ENCODE measurements at places on chromosomes 2 and 18.

- no peak for DNase-seq
Observed at GRCh38 chr2:28662044-28662443, 89.6 kb upstream of the PPP1CB start.

DNA sequence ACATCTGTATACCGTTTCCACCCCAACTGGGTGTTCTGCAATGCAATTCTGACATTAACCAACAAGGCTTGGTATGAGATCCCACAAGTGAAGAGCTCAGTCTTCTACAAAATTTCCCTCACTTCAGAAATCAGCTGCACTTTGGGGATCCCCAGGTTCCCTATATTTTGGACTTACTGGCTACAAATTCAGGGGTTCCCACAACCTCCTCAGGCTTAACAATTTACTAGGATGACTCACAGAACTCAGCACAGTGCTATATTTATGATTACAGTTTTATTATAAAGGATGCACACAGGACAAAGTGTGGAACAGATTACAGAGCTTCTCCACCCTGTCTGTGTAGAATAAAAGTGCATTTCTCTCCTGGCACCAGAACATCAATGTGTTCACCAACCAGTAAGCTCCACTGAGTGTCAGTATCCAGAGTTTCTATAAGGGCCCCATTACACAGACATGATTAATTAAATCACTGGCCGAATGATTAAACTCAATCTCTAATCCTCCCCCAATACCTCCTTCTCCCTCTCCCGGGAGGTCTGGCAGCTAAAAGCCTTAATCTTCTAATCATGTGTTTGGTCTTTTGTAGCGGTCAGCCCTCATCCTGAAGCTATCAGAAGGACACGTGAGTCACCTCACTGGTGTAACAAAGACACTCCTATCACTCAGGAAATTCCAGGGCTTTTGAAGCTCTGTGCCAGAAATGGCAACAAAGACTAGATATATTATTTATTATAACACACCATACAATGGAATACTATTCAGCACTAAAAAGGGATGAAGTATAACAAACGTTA is 84.6 kb downstream of the SLC66A3 start:
- DNase-seq = peak; percentile 58

DNA sequence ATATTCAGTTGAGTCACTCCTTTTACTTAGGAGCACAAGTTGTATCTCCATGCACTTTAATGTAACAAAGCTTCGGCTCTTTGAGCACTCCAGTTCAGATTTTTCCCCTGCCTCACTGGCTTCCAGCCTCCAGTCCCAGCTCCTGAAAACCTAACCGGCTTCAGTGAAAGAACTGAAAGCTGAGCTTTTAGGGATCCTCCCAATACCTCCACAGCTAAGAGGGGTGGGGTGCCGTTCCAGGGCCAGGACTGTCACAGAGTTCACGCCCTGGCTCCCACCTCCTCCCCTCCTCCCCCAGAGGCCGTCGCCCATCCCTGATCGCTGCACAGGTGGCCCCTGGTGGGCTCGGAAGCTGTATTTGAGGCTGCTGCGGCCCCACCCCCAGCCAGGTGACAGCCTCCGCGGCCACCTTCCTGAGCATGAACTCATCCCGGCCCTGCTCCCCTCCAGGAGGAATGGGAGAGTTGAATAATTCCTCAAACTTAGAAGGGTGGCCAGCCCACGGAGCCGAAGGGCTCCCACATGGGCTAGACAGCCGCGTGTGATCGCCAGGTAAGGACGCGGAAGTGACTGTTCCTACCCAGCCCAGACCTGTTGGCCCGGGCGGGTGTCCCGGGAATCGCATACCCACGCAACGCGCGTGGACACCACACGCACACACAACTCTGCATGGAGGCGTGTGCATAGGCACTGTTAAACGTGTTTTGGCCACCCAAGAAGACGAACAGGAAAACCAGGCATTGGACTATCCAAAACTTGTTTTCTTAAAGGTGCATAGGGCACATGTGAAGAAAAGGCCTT is 1.8 kb downstream of the MYO5B start:
- no peak for DNase-seq

DNA sequence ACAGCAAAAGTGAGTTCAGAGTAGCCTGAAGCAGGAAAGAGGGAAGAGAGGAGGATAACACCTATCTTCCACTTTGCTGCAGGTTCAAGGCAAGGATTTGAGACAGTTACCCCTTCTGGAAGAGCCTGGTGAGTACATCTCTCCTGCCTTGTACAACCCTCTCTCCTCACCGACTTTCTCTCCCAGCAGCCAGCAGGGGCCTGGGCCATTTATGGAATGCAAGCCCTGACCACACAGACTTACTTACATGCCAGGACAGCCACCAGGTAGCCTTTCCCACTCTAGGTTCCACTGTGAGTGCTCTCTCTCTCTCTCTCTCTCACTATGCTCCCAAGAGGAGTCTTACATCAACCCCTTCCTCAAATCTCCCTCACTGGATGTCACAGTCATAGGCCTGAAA is 57.0 kb downstream of the BCL11A start:
- DNase-seq = no peak

DNA sequence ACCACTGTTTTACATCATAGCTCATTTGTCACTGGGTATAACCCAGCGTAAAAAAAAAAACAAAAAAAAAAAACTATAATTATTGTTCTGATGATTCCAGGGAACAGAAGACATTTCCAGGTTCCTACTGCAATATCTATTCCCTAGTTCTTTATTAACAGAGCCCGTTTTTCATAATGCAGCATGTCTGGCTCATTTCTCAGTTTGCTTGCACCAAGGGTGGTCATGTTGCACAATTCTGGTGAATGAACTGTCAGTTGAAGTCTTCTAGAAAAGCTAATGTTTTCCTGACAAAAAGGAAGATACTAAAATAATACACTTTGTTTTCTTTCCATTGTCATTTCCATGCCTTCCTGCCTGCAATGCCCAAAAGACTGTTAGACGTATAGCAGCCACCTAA is 180.1 kb downstream of the RDH14 start:
- no peak for DNase-seq

DNA sequence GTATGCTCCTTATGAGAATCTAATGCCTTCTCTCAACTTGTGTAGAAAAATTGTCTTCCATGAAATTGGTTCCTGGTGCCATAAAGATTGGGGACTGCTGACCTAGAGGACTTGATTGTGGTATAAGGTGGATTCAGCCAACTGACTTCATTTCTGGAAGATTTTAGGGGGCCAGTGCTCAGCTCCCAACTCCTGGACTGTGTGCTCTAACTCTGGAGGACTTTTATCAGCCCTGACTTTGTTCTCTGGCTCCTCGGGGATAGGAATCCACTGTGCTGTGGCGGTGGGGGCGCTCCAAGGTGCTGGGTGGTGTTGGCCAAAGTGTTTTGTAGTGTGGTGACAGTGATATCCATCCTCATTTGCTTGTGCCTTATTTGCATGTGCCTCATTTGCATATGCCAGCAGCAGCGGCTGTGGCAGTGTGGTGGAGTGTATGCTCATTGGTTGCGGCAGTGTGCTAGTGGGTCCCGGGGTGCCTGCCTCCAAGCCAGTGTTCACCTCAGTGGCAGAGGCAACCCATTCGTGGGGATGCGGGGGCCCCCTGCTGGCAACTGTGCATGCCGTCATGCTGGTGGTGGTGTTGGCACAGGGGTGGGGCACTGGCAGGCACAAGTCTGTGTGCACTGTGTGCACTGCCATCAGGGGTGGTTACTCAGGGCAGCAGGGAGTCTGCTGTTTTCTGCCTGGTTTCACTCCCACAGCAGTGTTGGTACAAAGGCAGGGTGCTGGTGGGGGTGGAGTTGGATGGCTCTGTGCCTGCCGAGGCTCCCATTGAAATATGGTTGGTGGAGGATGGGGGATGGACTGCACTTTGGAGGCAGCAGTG is 19.6 kb downstream of the EHBP1 start:
- DNase-seq = no peak

- DNase-seq = no peak
Observed at GRCh38 chr2:3738454-3738853, 35.1 kb downstream of the DCDC2C start.

DNA sequence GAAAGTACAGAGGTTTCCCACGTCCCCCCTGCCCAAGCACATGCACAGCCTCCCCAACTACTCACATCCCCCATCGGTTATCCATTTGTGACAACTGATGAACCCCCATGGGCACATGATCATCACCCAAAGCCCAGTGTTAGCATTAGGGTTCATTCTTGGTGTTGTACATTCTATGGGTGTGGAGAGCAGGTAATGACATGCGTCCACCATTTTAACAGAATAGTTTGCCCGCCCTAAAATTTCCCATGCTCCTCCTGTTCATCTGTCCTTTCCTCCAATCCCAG is 74.3 kb downstream of the LONRF2 start:
- DNase-seq = no peak

GRCh38 chr2:158966312-158966711 is 2.1 kb upstream of the TANC1 start:
- DNase-seq = peak; percentile 57

DNA sequence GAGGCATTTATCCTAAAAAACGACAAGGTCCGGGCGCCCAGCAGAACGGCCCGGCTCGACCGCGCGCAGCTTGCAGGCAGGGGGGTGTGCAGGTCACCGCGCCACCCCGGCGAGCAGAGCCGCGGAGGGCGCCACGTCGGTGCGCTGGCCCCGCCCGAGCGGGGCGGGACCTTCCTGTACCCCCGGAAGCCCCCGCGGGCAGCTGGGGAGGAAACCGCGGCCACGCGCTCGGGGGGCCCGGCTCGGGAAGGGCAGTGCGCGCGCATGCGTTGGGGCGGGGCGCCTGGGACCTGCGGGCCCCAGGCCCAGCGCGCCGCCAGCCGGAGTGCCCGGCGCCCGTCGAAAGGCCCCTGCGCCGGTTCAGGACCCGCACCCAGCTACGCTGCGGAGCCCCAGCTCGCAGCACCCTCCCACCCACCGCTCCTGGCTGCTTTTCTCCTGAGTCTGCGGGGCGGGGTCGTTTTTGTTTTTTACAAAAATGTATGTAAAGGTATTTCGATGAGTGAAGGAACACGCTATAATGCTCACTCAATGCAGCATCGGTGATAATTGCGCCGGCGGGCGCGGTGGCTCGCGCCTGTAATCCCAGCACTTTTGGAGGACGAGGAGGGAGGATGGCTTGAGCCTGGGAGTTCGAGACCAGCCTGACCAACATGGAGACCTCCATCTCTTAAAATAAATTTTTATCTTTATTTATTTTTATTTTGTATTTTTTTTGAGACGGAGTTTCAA is 47.7 kb upstream of the POMC start:
- DNase-seq = peak; percentile 78

GRCh38 chr2:68031542-68032160 is 31.2 kb downstream of the C1D start:
- DNase-seq = peak; percentile 78

DNA sequence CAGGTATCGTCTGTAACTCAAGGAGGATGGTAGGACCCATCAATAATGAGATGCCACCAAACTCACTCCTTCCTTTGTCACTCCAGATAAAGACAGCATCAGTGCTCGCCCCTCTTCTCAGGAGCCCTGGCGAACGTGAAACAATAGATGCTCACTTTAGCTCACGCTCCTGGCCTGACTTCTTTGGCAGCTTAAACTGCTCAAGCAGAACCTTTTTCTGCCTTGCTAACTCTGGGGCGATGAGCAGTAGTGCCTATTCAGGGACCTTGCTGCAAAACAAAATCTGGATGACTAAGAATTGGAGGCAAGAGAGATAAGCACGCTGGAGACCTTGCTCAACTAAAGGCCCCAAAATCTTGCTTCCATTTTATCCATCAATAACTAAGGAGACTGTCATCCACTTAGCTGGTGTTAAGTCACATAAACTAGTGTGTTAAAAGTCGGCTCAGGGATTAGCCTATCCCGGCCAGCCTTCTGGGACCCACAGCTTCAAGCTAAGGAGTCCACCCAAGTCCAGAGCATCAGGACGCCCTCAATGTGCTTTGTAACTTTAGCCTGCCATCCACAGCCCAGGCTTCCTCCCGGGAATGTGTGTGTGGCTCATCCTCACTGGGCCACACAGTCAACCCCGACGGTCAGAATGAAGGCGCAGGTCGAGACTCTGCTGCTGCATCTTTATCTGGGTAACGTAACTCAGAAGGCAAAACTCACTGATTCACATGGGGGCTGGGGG is 38.9 kb downstream of the ZNF516 start:
- DNase-seq = peak; percentile 50

GRCh38 chr18:8911408-8912340 is 190.8 kb upstream of the NDUFV2 start:
- no peak for DNase-seq

GRCh38 chr2:13542642-13543041 is 825.9 kb downstream of the TRIB2 start:
- no peak for DNase-seq

- no peak for DNase-seq
Observed at GRCh38 chr2:189581354-189582139, 961 bp upstream of the SLC40A1 start.

GRCh38 chr2:41432459-41432858 is 615.4 kb upstream of the PKDCC start:
- no peak for DNase-seq

- DNase-seq = no peak
Observed at GRCh38 chr2:197799068-197799467, 5.3 kb upstream of the PLCL1 start.

GRCh38 chr2:240529344-240529999 is 28.3 kb downstream of the ANKMY1 start:
- no peak for DNase-seq

GRCh38 chr2:602571-603359 is 74.4 kb downstream of the TMEM18 start:
- DNase-seq = no peak

GRCh38 chr2:127911737-127912136 is 26.0 kb upstream of the AMMECR1L start:
- no peak for DNase-seq

DNA sequence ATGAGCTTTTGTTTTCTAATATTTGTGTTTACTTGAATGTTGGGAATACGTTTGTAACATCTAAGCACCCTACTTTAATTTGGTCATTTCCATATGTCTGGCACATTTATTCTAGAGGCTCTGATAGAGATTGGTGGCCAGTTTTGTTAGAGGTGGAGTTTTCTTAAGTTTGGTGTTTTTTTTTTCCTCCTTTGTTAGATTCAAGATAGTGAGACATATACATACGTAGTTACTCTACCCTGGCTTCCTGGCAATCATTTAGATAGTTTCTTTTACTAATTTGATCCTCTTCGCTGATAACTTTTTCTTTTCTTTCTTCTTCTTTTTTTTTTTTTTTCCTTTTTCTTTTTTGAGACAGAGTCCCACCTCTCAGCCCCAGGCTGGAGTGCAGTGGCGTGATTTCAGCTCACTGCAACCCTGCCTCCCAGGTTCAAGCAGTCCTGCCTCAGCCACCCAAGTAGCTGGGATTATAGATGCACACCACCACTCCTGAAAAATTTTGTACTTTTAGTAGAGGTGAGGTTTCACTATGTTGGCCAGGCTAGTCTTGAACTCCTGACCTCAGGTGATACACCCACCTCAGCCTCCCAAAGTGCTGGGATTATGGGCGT is 26.6 kb downstream of the SMCHD1 start:
- DNase-seq = no peak

GRCh38 chr2:36477746-36478145 is 120.2 kb downstream of the FEZ2 start:
- DNase-seq = no peak

- DNase-seq = no peak
Observed at GRCh38 chr2:205904873-205905272, 181.1 kb downstream of the INO80D start.

GRCh38 chr2:142217804-142218203 is 87.0 kb upstream of the LRP1B start:
- DNase-seq = peak; percentile 2

Data from fibroblast of lung (primary cell).